ENCODE measurements at places on chromosomes 16 and 17.

GRCh38 chr16:78504401-78504851, 405.0 kb downstream of the WWOX start:
- no peaks in the 10 kb centered on the region for H3K4me1 ChIP-seq
- DNase-seq: no peak

DNA sequence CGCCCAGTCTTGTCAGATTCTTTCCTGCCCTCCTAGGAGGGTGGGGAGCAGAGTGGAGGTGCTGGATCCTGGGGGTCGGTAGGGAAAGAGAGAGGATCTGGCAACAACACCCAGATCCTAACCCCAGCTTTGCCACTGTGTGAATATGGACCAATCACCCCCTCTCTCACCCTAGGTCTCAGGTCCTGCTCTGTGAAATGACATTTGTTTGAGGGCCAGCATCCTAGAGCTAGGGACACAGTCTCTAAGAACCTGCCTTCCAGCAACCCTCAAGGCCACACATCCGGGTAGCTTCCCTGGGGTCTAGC, 28.4 kb upstream of the MAP3K14 start:
- H3K27ac ChIP-seq: no peak overlapping the region
- H3K4me3 ChIP-seq: no peak overlapping the region
- no peaks in the 10 kb centered on the region for H3K36me3 ChIP-seq
- peaks cover 55% of the 10 kb centered on the region for H3K27me3 ChIP-seq

DNA sequence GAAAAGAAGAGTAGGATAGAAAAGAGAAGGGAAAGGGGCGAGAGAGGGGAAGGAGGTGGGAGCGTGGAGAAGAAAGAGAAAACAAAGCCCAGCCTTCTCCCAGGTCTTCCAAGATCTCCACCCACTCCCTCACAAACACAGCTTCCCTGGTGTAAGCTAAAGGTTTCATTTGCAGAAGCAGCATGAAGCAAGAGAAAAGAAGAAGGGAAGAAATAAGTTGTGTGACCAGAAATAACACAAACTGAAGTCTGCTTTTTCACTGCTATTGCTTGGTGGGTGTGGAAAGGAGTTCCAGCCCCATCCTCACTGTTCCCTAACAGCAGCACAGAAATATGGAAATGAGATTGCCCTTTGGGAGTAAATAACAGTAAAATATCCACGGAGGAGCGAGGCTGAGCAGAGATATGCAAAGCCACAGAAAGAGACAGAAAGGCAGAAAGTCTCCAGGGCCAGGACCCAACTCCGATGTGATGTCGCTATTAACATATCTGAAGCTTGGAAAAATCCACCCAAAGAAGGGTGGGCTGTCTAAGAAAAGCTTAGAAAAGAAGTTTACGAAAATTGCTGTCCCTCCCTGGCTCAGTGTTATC, 10.3 kb upstream of the GAS7 start:
- no peaks in the 10 kb centered on the region for H3K4me1 ChIP-seq
- no peaks in the 10 kb centered on the region for H3K36me3 ChIP-seq
- H3K4me3 ChIP-seq: no peak overlapping the region
- no peak overlapping the region for H3K27ac ChIP-seq

- H3K27me3 ChIP-seq: peaks cover 6% of the 10 kb centered on the region
- H3K4me3 ChIP-seq: peak within 1 kb of the TSS; percentile 97
- peaks cover 37% of the 10 kb centered on the region for H3K4me1 ChIP-seq
Measured at GRCh38 chr17:42773290-42774035, at the start of gene VPS25. Gene VPS25, plus strand, starts transcription at chr17:42773449. Its CDS starts 27 bp downstream, at chr17:42773476.

DNA sequence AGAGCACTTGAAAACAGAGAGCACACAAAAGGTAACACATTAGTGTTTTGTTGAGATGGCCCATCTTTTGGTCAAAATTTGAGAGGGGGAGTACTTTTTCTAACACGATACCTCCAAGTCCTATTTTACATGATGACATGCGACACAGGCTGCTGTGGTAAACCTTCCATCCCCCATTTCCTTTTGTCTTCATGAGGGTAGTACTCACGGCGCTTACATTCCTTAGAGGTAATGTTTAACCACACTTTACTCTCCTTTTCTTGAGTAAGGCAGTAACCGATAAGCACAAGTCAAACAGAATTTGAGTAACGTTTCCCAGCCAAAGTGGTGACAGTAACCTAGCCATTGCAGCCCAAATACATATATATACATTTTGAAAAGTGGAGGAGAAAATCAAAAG, 35.8 kb upstream of the PITPNM3 start:
- no peaks in the 10 kb centered on the region for H3K4me1 ChIP-seq
- H3K4me3 ChIP-seq: no peak overlapping the region
- no peak overlapping the region for H3K27ac ChIP-seq
- DNase-seq: no peak
- peaks cover 50% of the 10 kb centered on the region for H3K36me3 ChIP-seq

DNA sequence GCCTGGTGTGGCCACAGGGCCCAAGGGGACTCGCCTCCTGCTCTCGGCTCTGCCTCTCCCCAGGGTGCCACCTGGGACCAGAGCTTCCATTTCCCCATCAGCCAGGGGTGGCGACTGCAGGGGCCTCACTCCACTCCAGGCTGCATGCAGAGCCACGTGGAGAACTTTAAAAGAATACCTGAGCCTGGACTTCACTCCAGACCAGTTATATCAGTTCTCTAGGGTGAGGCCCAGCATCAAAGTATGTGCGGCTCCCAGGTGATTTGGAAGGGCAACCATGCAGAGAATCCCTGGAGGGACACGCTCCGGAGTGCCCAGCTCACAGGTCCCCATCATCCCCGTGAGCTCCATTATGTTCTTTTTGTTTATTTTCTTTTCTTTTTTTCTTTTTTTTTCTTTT, 39.8 kb downstream of the KIAA0513 start:
- H3K27me3 ChIP-seq: no peaks in the 10 kb centered on the region
- H3K4me3 ChIP-seq: no peak overlapping the region
- peaks cover 3% of the 10 kb centered on the region for H3K36me3 ChIP-seq
- no peaks in the 10 kb centered on the region for H3K4me1 ChIP-seq
- no peak for DNase-seq

DNA sequence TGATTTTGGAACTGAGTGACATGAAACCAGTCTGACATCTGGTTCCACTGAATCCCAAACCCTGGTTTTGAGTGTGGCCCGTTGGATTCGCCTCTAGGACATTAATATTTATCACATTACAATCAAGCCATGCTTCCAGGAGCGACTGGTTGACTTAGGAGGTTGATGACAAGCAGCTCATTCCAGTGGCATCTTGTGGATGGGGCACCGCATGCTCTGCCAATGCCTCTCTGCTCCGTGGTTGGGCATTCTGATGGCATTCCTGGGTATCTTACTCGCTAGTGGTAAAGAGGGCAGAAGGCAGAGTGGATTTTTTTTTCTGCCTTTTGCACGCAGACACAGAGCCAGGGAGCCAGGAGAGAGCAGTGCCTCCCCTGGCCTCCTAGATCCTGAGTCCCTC, 31.4 kb downstream of the CACNG4 start:
- H3K36me3 ChIP-seq: no peaks in the 10 kb centered on the region
- no peaks in the 10 kb centered on the region for H3K4me1 ChIP-seq
- no peak for DNase-seq

All from activated naive CD4-positive, alpha-beta T cell treated with anti-CD3 and anti-CD28 coated beads, Interleukin-2, amount 10 ng/mL, durations not matched to agents 7 days and 5 days (primary cell).